ENCODE measurements at places on chromosomes 1 and 21. TPM values are rescaled to one million over a fixed set of nuclear protein-coding genes. Genes with fewer than 3 reads are reported as not detected.

FCGR1A gene
- not detected for total RNA-seq

- no peak overlapping the region for H3K4me3 ChIP-seq
- no peaks in the 10 kb centered on the region for H3K27me3 ChIP-seq
- no peaks in the 10 kb centered on the region for H3K4me1 ChIP-seq
- H3K36me3 ChIP-seq, result no peaks in the 10 kb centered on the region
- DNase-seq, result no peak
Observed at GRCh38 chr1:45957684-45958083, 154.3 kb downstream of the MAST2 start.

GRCh38 chr1:173451981-173452380, 25.2 kb upstream of the PRDX6 start:
- H3K4me3 ChIP-seq, result no peak overlapping the region
- H3K36me3 ChIP-seq, result no peaks in the 10 kb centered on the region
- no peak overlapping the region for H3K27ac ChIP-seq

OR2G6 gene
- not detected for total RNA-seq
